ENCODE measurements at places on chromosomes 4 and X.

GRCh38 chr4:107216379-107216778 is 180.3 kb upstream of the DKK2 start:
- no peak for DNase-seq

DNA sequence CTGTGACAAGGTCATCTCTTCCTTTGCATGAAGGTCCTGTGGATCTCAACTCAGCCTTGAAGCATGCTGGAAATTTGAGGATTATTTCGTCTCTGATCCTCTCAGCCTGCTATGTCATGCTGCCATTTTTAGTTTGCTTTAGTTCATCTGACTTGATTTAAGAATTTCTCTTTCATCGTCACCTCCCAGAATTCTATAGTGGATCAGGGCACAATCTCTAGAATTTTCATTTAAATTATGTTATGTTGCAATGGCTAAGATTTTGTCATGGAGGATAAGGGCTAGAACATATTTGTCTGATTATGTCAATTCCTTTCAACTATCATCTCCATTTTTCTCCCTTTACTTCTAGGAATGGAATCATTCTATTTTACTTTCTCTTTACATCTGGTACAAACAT is 98.8 kb downstream of the PCDH10 start:
- DNase-seq, result no peak

GRCh38 chr4:79177388-79177787 is 148.5 kb downstream of the NAA11 start:
- no peak for DNase-seq

DNA sequence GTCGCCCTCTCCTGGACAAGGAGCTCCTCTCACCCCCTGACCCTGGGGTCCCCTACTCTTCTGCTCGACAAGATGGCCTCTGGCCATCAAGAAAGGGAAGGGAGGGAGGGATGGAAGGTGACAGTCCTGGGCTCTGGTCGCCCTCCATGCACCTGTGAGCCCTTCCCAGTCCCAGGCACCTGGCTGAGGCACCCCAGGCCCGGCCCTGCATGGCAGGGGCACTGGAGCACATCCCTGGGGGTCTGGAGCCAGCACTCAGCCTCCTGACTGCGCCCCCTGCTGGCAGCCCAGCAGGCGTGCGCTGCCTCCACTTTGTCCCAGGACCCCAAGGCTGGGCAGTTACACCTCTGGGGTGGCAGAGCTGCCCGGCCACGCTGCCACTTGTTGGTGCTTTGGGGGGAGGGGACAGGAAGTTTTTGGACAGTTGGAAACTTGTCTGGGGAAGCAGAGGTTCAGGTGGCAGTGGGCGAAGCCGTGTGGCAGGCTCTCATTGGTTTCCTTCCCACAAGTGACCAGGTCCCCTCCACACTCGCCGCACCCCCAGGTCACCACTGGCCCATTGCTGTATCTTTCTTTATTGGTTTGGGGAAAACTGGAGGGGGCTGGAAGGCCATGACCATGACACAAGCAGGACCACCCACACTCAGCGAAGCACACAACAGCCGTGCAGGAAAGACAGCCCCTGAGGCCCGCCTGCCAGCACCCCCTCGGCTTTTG is 4.3 kb downstream of the PNCK start:
- no peak for DNase-seq

DNA sequence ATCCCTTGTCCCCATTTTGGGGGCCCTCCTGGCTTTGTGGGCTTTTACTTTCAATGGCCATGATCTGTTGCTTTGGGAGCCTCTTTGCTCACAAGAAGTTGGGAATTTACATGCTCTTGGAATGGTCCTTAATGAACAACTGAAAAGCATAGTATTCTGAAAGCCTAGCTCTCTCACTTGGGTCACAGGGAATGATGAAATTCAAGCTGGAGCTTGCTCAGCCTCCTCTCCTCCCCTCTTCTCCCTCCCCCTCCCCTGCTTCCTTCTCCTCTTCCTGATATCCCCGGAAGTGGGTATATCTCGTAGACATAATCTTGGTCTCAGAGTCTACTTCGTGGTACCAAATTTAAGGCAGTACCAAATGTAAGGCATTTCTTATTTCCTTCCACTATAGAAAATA is 400.6 kb upstream of the NR3C2 start:
- DNase-seq, result no peak

GRCh38 chrX:136204571-136204970 is 46.6 kb downstream of the MAP7D3 start:
- no peak for DNase-seq

GRCh38 chrX:106007815-106008214 is 30.7 kb downstream of the SERPINA7 start:
- DNase-seq, result no peak

- DNase-seq, result no peak
These were observed 8.1 kb upstream of the UVSSA start for GRCh38 chr4:1338752-1339414.

DNA sequence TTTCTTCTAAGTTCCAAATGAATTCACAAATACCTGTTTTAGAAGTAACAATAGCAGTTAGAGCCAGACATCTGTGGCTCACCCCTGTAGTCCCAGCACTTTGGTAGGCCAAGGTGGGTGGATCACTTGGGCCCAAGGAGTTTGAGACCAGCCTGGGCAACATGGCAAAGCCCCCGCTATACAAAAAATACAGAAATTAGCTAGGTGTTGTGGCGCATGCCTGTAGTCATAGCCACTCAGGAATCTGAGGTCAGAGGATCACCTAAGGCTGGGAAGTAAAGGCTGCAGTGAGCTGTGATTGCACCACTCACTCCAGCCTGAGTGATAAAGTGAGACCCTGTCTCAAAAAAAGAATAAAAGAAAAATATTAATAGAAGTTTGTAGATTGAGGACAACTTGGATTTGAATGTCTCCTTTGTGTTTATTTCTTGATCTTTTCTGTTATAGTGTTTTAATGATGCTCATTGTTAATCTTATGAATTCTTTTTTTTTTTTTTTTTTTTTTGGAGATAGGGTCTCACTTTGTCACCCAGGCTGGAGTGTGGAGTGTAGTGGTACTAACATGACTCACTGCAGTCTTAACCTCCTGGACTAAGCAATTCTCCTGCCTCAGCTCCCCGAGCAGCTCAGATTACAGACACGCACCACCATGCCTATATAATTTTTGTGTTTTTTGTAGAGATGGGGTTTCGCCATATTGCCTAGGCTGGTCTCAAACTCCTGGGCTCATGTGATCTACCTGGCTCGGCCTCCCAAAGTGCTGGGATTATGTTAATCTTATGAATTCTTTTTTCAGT is 30.7 kb upstream of the RAPGEF2 start:
- no peak for DNase-seq

GRCh38 chrX:16560173-16560572 is 89.8 kb upstream of the S100G start:
- no peak for DNase-seq
